ENCODE measurements at places on chromosomes 7 and 10.

GRCh38 chr10:100645613-100646392 is 99.6 kb upstream of the PAX2 start:
- DNase-seq = no peak

DNA sequence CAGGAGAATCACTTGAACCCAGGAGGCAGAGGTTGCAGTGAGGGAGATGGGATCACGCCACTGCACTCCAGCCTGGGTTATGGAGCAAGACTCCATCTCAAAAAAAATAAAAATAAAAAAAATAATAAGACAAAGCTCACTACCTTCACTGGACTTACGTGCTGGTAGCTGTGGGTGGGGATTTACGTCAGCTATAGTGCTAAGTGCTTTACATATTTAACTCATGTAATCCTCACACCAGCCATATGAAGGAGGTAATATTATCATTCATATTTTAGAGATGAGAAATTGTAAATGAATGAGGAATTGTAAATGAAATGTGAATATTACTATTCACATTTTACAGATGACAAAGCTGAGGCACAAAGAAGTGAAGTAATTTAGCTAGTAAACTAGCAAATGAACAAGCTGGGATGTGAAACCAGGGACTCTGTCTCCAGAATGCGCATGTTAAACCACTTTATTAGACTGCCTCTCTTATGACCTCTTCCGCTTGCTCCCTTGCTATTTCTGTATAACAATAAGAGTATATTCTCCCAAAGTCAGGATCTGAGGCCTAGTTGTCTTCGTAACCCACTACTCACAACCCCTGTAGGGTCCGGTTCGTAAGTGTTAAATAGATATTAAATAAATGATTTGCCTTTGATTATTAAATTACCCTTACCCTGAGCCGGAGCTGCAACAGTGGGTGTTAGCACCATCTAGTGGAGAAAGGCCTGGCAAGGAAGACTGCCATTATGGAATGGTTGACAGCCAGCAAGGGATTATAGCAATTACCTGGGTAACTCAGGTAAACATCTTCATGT is 70.2 kb downstream of the HTR7 start:
- peak; percentile 23 for DNase-seq

GRCh38 chr10:90919683-90920574 is 958 bp downstream of the ANKRD1 start:
- DNase-seq = no peak

DNA sequence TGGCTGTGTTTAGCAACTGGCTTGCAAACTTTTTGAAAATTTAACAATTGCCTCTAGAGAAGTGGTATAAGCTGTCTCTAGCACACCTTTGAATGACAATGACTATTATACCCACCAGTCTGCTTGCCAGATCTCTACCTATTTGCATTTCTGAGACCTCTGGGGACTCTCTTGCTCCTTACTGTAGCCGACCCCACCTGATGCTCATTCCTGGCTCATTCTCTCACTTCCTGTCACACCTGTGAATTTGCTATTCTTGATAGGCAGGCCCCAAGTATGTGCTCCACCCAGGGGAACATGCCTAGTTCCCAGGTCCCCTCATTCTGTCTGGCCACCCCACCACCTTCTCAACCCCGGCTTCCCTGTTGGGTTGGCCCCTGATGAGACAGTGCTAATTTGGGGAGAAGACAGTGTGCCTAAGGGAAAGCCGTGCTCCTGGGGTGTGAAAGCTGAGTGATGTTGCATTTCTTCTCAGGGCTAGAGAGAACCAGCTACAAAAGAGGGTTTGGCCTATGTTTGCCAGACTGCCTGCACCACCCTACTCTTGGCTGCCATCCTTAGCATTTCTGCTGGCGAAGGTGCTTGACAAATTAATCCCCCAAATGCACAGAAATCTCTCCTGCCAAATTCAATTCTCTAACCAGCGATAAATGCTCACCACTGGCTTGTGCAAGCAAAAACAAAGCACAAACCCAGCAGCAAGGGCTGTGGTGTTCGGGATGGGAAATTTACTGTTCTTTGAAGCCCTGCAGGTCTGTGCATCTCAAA is 138.2 kb downstream of the RPS24 start:
- no peak for DNase-seq

DNA sequence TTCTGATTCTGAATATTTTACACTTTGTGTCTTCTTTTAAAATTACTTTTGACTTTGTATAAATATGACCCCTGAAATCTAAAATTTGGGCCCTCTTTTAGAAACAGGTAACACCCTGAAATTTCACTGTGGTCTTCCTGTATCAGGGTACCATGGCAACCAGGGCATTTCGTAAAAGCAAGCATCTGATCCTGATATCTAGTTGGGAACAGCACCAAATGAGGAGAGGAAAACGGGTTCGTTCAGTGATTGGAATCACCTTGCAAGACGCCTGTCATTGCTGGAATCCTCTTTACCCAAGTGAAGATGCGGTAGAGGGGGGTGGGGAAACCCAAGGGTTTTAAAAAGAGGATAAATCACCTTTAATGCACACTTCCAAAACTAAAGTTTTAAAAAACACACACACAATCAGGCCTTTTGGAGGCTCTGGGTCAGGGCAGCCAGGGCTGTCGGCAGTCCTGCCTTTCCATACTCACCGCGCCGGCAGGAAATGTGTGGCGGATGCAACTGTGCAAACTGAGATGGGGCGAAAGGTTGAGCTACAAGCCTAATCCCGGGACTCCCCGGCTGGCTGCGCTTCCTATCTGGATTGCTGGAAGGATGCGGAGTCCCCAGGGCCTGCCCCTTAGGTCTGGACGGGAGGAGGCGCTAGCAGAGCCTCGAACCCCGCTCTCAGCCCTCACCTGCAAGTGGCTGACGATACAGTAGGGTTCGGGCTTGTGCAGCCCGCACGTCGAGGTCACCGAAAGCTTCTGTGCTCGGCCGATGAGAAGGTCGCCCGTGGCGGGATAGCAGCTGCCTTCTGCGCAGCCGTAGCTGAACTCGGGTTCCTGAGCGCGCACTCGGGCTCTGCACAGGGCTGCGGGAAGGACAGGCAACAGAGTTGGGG is 1.8 kb downstream of the LAMB1 start:
- no peak for DNase-seq

GRCh38 chr10:110413903-110414547 is 83.7 kb upstream of the DUSP5 start:
- no peak for DNase-seq

- DNase-seq = peak; percentile 89
Measured at GRCh38 chr7:55100544-55101327, 81.9 kb downstream of the EGFR start.

GRCh38 chr7:90211391-90212148 is at the start of gene STEAP2:
STEAP2 (plus strand) TSS chr7:90211740; CDS start chr7:90225083, 13,343 bp downstream.
- DNase-seq = peak; percentile 88

GRCh38 chr7:63023182-63023787 is 975.4 kb upstream of the ZNF722 start:
- no peak for DNase-seq

- DNase-seq = no peak
Measured at GRCh38 chr7:148916186-148916585, 32.1 kb upstream of the EZH2 start.

GRCh38 chr7:29194594-29195427 is at the start of gene CHN2:
CHN2 (plus strand) TSS chr7:29194775.
- DNase-seq = peak; percentile 53

DNA sequence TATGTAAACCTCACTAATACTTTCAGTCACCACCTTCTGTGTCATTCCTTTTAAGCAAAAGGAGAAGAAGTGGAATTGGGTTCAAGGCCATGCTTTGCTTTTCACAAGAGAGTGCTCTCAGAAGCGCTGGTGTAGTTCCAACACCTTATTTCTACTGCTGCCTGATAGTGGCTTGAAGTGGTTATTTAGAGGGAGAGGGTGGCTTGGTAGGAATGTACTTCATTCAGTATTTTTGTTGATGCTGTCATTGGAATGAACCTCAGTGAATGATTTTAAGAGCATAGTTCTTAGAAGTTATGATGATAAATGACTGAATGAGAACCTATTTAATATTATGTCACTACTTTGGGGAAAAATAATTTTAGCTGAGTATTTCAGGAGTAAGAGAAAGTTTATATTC is 396.7 kb downstream of the EXOC4 start:
- DNase-seq = no peak

GRCh38 chr7:139044813-139045794 is 9.3 kb upstream of the ZC3HAV1L start:
- no peak for DNase-seq

- no peak for DNase-seq
Measured at GRCh38 chr10:24645784-24646183, 77.9 kb downstream of the ARHGAP21 start.

GRCh38 chr7:35754741-35755140 is 46.1 kb upstream of the SEPTIN7 start:
- DNase-seq = no peak

DNA sequence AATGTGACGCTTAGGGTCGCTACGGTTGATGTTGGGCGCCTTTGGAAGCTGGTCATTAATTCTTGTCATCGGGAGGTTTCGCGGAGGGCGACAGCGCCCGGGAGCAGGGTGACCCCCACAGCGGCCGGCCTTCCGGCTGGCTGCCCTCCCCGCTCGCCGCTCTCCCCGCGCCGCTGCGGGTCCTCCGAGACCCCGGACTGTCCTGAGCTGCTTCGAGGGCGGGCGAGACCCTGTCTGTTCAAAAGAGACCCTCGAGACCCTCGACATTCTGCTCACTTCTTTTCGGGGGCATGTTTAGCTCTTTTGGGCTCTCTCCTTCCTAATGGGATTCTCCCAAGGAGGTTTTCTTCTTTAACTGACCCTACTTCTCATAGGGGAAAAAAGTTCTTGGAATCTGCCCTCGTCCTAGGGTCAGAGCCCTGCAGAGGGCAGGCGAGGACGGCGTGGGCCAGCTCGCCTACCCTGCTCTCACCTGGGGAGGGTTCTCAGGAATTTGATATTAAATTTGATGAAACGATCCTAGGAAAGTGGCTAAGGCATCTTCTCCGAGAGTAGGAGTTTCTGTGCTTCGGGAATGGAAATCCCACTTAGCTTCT is 257.0 kb downstream of the OTUD1 start:
- no peak for DNase-seq

- no peak for DNase-seq
Measured at GRCh38 chr10:116926426-116926825, 77.1 kb downstream of the ENO4 start.

DNA sequence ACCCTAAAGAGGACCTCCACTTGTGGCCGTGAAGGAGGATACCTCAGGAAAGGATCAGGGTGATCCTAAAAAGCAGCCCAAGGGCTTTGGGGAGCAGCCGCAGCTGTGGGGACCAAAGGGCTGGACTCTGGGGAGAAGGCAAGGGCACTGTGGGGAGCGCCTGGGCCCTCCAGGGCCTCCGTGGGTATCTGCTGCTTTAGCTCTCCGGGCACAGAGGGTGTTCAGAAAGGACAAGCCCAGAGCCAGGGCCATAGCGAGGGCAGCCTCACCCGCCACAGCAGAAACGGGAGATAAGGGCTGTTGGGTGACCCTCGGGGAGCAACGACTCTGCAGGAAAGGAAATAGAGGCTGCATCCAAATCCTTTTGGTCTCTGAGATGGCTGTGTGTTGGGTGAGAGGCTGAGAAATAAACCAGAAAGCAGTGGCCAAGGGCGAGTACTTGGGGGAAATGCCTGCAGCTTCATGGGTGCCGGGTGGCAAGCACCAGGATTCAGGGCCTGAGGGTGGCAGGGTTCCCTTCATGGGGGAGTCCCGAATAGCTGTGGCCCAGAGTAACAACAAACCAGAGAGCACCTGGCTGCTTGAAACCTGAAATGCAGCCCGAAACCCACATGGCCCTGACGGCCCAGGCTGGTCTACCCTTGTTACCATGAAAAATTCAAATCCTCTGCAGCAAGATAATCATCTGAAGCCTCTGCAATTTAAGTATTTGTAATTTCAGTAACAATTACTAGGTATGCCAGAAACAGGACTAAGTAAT is 95.2 kb downstream of the VIPR2 start:
- DNase-seq = no peak

DNA sequence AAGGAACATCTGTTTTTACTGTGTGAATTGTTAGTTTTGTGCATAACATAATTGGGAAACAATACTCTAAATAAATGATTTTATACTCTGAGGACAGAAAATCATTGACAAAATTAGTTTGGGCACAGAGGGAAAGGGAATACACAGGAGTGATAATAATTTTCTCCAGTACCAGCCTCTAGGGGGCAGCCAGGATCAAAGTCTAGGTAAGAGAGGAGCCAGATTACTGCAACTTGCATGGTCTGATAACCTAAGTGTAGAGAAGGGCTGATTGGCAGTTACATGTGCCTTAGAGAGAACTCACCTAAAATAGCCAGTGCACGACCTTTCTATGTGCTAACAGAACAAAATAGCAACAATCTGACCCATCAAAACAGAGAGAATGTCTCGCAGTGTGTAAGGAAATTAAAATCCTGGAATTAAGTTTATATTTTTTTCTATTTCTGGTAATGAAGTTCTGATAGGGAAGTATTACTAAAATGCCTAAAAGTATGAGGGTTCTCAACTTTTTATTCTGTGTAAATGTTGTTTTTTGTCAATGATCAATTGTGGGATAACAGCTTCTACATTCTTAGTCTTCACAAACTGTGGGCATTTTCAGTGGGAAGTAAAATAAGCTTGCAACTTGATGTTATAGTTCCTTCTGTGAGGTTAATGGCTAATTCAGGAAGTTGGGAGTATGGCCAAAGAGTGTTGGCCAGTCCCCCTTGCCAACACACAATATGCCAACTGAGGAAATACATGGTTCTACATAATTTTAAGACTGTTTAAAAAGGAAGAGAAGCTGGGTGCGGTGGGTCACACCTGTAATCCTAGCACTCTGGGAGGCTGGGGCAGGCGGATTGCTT is 66.4 kb downstream of the EXOC6 start:
- peak; percentile 6 for DNase-seq

- no peak for DNase-seq
Measured at GRCh38 chr7:139132887-139133286, 23.4 kb upstream of the ZC3HAV1 start.

- no peak for DNase-seq
Measured at GRCh38 chr7:105354383-105354782, 34.3 kb downstream of the SRPK2 start.

GRCh38 chr10:63286754-63287264 is 153.7 kb downstream of the NRBF2 start:
- no peak for DNase-seq

DNA sequence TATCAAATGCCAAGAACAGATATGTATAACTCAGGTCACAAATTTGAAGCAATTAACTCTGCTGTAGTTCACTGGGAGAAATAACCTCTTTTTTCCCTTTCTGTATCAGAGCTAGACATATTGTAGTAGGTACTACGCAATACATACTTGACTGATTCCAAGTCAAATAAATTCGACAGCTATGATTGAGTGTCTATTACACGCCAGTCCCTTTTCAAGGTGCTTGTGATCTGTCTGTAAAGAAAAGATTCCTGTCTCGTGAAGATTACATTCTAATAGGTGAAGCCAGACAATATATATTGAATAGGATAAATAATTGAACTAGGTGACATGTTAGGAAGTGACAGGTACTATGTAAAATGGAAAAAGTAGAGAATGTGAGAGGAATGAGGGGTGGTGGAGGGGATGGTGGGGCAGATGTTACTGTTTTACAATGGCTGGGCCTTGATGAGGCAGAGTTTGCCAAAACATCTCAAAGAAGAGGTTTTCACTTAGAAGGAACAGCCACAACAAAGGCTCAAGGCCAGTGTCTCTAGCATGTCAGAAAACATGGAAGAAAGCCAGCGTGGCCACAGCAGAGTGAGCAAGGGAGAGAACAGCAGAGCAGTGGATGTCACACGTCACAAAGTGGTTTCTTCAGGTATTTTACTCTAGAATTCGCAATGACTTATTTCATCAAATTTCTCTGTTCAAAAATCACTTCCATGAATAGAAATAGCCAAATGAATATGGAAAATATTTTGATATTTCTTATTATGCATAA is 282.6 kb upstream of the CACNA2D1 start:
- DNase-seq = no peak

GRCh38 chr10:133461841-133462240 is 8.1 kb downstream of the SCART1 start:
- no peak for DNase-seq

Measured in muscle of arm (tissue), 14 donors.